ENCODE measurements at places on chromosomes 2 and 18.
A peak's percentile ranks its signal among the peaks of the same experiment; 100 is the strongest.

DNA sequence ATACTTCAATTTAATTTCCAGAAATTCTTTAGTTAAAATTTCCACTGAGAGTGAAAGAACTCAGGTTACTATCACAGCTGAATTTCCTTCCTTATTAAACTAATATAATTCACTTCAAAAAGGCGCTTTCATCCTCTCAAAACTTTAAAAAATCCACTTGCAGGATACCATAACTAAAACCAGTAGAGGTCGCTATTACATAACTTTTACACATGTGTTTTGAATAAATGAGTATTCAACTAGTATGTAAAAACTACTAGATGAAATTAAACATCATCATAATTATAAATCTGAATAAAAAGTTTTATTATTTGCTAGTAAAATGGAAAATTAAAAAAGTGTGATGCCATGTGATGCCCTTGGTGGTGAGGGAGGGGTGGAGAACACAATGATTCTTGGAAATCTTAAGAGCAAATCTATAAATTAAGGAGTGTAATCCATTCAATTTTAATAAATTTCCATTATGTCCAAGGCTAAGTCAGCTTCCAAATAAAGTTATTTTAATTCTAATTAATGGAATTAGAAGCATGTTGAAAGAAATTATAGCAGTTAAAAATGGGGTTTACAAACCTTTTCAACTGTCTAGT is 61.4 kb downstream of the SOS1 start:
- peak; percentile 54 for DNase-seq

- DNase-seq: peak; percentile 34
Observed at GRCh38 chr2:190804182-190804795, 76.3 kb upstream of the GLS start.

DNA sequence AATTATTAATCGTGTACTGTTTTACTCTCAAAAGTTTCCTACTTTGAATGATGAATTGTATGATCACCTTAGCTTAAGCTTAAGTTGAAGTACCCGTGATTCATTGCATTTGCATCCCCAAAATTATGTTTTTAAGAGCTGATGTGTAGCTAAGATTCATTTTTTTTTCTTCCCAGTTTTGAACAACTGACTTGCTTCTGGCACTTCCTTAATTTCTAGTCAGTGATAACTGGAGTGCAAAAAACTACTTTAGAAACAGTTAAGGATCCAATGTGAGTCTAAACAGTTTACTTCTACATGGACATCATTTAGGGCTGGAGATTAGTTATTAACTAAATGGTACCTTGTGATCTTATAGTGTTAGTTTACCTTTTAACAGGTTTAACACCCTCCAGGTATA is 124.0 kb upstream of the CAVIN2 start:
- DNase-seq: no peak

GRCh38 chr2:129758784-129759471 is 220.5 kb upstream of the RAB6C start:
- DNase-seq: no peak

DNA sequence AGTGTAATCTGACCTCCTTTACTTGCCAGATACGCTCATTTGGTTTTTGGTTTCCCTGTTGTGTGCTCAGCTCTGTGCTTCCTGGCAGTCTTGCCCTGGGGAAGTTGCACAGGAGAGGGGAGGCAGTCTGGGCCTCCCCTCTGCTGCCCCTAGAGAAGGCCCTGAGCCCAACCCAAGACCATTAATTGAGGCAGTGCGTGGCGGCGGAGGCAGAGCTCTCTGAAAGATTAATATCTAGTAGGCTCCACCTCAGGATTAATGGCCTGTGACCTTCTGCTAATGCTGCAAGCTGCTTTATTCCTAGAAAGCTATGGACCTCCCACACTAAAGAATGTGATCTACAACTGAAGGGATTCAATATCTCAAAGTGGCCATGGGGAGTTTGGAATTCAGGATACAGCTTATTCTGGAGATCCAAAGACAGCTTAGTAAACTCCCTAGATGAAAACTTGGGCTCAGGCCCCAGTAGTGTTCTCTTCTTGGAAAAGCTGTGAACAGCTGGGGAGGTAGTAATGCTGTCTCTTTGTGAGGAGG is 41.4 kb upstream of the MAPRE2 start:
- DNase-seq: no peak

DNA sequence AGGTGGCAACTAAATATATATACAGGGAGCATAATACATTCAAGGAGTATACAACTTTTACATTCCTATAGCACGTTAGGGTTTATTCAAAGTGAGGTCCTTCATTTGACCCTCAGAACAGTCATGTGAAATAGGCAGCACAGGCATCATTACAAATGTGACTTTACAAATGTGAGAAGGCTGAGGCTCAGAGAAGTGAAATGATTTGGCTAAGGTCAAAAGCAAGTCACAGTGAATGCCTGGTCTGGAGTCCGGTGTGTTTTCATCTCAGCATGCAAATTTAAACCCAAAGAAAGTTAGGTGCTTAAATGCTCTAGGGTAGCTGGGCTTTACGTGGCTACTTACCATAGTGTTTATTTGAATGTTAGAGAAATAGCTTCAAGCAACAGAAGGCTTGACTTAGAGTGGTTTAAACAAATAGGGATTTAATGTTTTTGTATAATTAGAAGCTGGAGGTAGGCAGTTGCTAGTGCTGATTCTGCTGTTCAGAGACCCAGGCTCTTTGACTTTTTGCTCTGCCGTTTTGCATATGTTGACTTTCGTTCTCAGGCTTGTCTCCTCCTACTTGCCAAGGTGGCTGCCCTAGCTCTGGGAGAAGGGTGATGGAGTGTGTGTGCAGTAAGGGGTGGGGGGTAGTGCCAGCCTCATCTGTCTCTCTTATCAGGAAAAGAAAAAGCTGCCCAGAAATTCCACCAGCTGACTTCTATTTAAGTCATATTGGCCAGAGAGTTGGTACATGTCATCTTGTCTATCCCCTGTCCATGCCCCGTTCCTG is 89.2 kb downstream of the PLCL1 start:
- DNase-seq: no peak

DNA sequence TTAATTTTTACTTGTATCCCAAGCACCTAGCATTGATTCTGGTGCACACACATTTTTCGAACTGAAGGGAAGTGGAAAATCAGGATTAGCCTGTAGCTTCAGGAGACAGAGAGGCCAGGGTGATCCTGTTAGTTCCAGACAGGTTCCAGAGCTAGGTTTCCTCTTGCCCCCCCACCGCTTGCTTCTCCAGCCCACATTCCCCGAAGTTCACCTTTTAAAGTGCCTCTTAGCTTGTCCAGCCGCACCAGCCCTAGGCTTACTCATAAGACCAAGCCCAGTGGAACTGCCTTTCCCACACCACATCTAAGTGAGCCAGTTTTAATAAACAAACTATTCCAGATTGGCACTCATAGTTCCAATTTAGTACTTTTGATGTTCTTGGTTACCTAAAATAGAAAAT is 898.6 kb upstream of the KLHL29 start:
- DNase-seq: no peak

DNA sequence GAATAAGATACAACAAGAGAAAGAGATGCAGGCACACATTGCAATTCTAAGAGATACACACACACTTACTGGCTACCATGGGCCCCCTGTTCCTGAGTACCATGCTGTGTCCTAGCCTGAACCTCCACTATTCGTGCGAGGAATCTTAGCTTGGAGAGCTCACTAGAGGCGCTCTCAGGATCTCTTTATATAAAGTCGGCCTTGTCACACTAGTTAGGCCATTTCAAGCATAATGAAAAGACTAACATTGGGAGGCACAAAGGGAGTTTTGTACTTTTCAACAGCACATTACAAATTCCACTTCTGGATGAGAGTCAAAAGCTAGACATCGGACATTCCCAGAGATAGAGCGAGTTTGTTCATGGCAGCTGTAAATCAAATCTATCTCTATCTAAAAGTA is 365.2 kb downstream of the DSEL start:
- no peak for DNase-seq
